ENCODE measurements at places on chromosomes 5 and 9.

DNA sequence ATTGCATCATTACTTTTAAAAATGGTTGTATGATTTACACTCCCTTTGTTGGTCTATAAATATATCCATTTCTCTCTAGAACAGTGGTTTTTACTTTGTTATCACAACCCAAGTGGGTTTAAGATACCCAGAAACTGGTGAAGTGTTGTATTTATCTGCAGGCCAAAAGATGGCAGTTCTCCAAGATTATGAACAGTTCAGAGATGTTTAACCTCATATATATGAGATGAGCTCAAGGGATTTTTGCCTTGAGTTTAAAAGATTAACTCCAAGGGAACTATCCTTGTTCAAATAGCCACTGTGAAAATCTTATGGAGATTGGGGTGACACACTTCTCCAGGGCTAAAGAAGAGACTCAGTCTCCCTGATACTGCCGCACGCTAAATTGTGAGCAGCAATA lies 572.6 kb downstream of the TLE4 start:
- DNase-seq: no peak

DNA sequence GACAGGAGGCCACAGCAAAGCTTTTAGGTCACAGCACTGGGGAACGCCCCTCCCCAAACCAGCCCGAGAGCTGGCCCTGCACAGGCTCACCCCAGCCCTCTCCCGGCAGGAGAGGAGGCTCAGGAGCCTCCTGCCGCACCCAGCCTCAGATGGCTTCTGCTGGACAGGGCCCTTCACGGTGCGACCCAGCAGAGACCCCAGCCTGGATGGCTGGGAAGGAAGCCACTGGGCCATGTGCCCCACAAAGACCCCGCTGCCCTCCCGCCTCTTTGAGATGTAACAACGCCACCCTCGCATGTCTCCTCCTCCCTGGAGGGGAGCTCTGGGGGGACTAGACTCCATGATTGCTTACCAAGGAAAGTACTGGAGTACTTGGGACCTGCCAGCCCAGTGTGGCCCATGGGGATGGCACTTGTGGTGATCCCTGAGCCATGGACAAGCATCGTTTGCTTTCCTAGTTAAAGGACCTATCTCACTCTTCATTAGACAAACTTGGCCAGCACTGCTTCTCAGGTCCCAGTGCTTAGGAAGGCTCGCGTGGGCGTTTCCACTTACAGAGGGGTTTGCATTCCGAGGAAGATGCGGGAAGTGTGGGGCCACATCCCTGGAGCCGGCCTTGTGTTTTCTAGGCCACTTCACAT lies 9.0 kb downstream of the MYMK start:
- DNase-seq: no peak

DNA sequence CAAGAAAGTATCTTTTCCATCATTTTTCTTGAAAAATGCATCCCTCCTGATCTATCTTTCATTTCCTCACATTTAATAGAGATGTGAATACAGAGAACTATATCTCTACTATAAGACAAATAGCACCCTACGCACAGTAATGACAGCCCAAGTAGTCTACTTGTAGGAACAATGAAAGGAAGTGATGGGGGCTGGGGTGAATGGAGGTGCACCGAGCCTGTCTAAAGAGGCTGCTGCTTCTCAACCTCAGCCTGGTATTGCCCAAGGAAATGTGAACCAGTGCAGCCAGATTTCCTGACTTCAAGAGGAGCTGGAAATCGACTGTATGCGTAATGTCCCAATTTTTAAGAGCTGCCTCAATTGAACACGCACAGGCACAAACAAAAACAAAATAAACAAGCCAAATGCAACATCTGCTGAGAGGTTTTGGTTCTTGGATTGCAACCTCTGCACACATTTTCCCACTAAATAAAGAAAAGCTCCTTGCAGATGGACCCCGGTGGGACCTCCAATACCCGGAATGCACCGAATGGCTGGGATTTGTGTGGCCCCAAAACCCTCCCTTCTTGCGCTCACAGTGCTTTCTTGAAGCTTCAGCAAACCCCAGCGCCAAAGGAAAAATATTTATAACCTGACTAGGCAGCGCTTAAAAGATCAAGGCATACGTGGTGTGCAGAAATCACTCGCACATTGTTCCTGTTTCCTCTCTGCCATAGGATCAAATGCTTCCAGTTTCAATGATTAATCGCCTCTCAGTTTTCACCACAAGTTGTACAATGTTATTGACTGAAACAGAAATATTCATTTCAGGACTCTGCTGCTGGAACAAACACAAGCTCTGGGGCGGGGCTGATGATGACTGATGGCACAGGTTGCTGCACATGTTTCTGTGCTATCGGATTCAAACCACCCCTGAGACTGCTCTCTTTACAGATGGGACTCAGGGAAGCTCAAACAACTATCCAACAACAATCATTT lies 68.3 kb downstream of the KCNIP1 start:
- no peak for DNase-seq

DNA sequence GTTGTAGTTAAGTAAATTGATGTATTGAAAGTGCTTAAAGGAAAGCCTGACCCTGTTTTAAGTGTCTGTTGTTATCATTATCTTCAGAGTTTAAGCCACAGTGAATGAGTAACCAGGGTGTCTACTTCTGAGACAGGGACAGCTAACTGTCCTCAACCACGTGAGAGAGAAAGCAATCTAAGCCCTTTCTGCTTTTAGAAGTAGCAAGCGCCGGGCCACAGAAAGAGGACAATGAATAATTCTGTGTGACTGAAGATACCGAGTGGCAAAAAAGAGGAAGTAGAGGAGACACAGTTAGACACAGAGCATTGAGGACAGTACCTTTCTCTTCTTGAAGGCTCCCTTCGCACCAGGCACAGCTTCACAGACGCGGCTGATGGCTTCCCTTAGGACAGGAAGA lies 86.3 kb downstream of the S1PR3 start:
- DNase-seq: no peak

DNA sequence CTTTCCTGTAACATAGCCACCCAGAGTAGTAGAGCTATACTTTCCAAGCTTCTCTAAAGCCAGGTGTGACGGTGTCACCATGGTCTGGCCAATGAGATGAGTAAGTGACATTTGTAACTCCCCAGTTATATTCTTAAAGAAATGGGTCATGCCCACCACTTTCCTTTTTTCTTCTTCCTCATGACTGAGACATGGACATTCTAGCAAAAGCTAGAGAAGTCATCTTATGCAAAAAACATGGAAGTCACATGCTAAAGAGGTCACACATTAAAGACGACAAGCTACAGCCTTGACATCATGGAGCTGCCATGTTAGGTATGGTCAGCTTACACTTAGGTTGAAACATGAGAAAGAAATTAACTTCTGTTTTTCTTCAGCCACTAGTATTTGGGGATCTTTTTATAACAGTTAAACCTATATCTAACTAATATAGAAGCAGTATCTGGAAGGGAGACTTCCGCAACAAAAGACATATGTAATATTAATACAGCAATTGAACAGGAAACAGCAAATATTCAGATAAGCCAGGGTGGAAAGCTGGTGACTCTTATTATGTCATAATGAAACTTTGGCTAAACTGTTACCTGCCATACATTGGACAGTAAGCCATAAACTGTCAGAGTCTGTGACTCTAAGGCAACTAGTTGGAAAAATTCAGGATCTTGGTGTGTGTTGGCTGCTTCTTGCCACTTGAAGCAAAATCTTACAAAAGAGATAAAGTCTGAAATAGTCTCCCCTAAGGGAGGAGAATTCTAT lies 54.7 kb upstream of the SNX2 start:
- DNase-seq: no peak

DNA sequence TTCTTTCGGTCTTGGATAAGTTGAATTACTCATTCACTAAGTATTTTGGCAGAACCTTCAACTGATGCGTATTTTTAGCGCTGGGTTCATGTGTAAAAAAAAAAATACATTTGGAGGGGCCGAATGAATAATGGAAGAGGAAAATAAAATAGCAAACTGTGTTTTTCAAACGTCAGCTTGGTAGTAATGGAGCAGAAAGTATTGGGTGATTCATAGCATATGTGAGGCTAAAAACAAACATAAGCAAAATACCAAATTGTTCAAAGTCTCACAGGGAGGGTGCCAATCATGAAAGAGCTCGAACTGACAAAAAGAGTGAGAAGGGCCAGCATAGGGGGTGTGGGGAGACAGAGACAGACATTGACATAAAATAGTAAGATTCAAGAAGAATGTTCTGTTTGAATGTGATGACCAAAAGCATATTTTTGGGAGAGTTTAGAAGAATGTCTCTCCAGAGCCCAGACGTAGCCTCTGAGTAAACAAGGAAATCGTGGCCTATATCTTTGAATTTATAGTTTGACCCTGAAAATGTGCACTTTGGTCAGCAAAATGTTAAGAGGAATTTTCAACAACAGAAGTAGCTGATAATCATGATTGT lies 174.9 kb upstream of the HMHB1 start:
- DNase-seq: no peak

DNA sequence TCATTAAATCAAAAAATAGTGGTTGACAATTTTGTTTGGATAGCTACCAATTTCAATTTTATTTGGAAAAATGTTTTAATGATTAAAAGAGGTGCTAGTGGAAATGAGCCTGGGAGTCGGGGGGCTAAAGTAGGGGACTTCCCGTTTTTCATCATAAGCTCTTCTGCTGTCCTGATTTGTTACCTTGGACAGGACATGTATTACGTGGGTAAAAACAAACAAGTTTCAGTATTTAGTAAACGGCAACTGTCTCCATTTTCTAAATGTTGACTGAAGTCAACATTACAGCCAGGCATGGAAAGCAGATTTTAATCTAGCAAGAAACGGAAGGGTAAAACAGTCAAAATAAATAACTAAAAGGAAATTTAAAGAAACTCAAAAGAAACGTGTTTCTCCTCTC lies 212.3 kb upstream of the GRAMD2B start:
- no peak for DNase-seq

DNA sequence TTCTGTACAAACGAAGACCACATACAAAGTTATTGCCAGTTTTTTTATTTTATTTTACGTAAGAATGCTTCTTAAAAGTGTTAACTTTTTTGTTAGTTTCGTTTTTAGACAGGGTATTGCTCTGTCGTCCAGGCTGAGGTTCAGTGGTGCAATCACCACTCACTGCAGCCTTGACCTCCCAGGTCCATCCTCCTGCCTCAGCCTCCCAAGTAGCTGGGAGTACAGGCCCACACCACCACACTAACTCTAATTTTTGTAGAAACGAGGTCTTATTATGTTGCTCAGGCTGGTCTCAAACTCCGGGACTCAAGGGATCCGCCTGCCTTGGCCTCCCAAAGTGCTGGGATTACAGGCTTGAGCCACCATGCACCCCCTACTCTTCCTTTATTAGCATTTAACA lies 2.3 kb upstream of the DNAJA1 start:
- no peak for DNase-seq

- DNase-seq: no peak
These were observed 67.9 kb downstream of the SECISBP2 start for GRCh38 chr9:89386206-89386605.

DNA sequence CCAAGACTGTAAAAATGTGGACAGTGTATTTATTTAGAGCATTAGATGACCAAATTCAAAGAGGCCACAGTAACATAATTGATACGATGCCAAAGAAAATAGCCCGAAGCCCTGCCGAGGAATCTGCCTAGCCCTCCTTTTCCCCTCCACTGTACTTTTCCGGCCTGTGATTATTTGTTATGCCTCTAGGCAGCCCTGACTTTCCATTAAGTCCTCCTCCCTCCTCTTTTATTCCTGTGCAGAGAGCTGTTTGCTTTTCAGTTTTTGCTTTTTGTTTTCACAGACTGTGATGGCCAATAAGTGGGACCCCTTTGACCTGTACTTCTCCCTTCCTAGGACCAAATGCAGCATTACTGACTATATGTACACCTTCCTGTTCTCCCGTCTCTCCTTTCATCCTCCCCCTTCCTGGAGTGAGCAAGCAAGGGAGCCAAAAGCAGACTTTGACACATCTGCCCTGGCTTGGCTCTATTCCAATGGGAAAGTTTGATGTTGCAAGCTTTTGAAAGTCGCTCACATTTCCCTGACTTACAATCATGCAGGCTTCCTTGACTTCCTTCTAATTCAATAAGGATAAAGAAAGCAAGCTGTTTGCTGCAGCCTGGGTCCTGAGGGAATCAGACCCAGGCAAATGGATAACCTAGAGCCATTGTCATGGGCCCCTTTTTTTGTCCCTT lies 76.1 kb downstream of the NREP start:
- DNase-seq: no peak

GRCh38 chr9:14935964-14936363 lies 25.7 kb upstream of the FREM1 start:
- no peak for DNase-seq

DNA sequence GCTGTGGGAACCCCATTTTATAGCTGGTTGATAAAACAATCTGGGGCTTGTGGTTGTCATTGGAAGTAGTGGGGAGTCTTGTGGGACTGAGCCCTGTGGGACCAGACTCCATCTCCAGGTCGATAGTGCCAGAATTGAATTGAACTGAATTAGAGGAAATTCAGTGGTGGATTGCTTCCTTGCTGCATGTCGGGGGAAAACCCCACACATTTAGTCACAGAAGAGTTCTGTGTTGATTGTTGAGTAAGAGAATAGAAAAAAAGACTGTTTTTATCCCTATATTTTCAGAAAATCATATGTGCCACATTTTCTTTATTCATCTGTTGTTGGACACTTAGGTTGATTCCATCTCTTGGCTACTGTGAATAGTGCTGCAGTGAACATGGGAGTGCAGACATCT lies 209.7 kb downstream of the ARHGEF28 start:
- DNase-seq: no peak

DNA sequence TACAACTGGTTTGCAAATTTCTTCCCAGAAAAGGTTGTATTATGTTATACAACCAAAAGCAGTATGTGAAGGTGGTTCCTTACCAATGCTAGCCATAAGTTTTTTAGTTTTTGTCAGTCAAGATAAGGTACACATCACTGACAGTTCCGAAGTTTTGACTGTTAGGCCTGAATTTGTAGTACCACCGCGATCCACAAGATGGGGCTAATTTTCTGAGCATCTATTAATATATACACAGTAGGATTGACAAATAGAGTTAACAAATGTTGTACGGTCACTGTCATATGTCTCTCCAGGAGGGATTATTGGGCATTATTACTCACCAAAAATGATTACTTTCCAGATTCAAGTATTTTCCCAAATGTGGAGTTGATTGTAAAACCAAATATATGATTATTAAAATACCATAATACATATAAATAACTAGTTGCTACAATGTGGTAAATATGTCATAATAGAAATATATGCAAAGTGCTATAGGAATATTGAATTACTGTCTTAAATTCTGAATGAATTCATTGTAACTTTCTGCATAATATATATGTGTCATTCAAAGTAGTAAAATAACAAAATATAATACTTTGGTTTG lies 28.4 kb upstream of the LRRC19 start:
- no peak for DNase-seq

DNA sequence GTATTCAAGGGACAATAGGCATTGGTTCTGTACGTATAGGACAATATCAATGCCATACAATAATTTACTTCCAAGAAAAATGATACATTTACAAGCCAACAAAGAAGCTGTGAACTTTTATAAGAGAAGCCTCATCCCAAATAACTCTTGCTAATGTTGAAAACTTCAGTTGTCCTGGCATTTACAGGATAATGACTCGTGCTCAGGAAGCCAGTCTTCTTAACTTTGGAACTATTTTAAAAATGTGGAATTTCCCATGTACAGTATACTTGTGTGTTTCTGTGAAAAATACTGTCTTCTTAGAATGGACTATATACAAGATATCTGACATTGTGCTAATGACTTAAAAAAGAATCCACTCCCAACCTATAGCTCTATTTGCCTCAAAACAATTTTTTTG lies 1479.3 kb upstream of the CDH9 start:
- DNase-seq: no peak

GRCh38 chr9:104805441-104805840 lies 41.5 kb downstream of the NIPSNAP3B start:
- no peak for DNase-seq

Measured in NCI-H2081 treated with DMSO at 0.1 percent for 48 hours (cell line).